ENCODE measurements at places on chromosomes 2 and 18.
A peak's percentile ranks its signal among the peaks of the same experiment; 100 is the strongest.

DNA sequence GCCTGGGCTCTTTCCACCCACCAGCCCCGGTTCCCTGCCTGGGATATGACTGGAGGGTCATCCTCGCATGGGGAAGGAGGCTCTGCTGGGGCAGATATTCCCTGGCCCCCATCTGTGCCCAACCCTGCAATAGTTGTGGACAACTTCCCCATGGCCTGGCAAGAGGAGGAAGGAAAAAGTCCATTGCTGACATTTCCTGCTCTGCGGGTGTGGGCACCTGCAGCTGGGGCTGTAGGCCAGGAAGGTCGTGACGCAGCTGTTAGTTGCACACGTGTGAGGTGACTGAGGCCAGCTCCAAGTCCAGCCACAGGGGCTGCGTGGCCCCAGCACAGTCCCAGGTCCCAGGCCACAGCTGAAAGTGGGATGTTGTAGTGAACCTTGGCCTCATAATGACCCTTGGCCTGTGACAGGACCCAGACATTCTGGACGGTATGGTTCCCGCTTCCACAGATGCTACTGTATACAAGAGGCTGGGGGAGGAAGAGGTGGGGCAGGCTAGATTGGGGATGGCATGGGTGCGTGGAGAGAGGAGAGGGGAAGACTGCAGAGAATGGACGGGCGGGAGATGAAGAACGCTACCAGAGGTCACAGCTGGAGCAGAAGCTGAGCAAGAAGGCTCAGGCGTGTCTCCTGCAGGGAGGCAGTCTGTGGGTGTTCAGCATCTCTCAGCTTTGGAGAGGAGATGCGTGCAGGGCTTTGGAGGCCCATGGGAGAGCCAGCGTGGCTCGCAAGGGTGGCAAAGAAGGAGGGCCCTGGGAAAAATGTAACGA, 22.1 kb downstream of the OTOF start:
- no peak for DNase-seq

DNA sequence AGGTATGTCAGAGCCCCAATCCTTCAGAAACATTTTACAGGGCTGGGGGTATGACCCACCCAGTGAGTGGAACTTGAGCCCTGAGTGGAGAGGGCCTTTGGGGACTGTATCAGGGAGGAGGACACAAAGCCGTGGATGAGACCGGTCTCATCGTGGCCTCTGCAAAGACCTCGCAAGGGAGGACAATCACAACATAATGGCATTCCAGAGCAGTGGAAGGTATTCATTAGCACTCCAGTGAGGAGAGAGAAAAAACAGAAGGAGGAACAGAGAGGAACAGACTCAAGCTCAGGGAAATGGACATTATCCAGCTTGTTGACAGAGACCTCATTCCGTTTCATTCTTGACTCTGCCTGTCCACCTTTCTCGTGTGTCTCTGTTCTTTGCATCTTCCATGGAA, 38.8 kb upstream of the CTAGE1 start:
- no peak for DNase-seq

DNA sequence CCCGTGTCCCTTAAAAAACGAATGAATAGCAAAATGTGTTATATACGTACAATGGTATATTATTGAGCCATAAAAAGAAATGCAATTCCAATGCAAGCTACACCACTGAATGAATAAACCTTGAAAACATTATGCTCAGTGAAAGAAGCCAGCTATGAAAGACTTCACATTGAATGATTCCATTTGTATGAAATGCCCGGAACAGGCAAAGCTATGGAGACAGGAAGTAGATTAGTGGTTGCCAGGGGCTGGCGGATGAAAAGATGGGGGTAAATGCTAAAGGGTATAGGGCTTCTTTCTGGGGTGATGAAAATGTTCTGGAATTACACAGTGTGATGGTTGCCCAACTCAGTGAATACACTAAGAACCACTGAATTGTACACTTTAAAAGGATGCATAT, 113.3 kb downstream of the NOL10 start:
- no peak for DNase-seq

DNA sequence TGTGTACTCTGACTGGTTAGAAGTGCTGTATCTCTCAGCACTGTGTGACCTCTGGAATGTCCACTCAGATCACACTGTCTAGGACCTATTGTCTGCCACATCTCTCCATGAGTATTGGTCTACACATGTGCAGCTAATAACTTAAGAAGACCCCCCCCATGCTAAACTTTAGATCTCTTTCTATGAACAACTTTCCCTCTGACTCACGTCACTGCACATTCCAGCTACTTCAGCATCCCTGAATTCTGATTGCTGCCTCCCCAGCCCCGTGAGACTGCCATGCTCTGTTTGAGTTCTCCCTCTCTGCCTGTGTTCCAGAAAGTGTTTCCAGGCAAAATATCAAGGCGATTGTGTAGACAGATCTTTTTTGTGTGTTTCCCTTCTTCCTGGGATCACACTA, 41.8 kb downstream of the RAPGEF4 start:
- peak; percentile 37 for DNase-seq

- no peak for DNase-seq
Observed at GRCh38 chr2:12709207-12709522, 7.6 kb upstream of the TRIB2 start.

- no peak for DNase-seq
Observed at GRCh38 chr18:10051877-10052631, 138.2 kb downstream of the VAPA start.

GRCh38 chr2:74876081-74876886, 42.4 kb downstream of the HK2 start:
- DNase-seq = peak; percentile 51

DNA sequence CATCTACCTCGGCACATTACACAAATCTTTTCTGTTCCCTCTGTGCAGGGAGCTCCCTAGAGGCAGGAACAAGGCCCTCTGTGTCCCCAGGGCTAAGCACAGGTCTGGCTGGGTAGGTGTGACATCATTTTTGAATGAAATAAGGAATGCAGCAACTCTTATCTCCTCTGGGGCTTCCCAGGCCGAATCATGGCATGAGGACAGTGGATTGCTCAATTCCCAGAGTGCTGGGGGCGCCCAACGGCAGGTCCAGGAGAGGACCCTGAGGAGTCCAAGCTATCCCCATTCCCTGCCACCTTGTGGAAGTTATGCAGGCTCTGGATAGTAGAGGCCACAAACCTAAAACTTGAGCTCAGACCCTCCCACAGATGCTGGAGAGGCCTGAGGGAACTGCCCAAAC, 158.0 kb upstream of the RAB6C start:
- no peak for DNase-seq

DNA sequence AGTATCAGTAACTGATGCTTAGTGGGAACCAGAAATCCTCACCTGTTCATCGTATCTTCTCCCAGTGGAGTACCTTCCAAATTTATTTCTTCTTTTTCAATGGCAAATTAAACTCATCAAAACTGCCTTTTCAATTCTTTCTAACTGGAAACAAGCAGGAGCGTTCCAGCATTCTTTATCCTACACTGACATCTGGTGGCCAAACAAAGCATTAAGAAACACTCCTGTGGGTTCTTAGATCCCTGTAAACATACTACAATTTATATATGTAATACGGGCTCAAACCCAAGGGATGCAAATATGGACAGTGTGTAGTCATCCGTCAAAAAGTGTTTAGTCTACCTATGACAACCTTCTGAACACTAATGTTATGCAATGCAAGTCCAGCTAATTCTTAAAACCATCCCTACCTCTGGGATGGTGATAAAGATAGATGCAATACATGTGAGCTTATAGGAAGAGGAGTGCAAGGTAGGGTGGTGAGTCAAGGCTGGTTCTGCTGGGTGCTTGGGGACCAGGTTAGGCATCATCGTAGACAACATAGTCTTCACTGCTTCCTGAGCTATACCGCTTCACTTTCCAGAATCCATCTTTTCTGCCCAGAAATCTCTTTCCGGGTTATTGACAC, 375.0 kb downstream of the CTNNA2 start:
- peak; percentile 56 for DNase-seq

GRCh38 chr2:8214036-8214615, 467.7 kb upstream of the ID2 start:
- DNase-seq = peak; percentile 27

DNA sequence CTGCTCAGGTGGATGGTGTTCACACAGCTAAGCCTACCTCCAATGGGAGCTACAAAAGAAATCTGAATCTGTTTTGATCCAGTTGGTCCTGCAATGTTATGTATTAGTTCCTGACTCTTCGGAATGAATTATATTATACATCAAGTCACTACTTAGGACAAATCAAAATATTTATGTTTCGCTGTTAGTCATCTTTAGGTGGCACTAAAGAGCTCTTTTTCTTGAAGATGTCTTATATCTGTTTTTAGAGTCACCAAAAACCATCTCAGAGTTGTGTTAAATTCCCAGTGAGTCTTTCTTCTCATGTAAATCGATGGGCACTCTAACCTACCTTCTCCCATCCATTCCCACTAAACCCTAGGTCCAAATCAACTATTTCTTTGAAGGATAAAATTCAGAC, 2.2 kb downstream of the DNER start:
- DNase-seq = no peak

- DNase-seq = peak; percentile 82
Observed at GRCh38 chr2:98560256-98560771, 48.0 kb downstream of the COA5 start.

DNA sequence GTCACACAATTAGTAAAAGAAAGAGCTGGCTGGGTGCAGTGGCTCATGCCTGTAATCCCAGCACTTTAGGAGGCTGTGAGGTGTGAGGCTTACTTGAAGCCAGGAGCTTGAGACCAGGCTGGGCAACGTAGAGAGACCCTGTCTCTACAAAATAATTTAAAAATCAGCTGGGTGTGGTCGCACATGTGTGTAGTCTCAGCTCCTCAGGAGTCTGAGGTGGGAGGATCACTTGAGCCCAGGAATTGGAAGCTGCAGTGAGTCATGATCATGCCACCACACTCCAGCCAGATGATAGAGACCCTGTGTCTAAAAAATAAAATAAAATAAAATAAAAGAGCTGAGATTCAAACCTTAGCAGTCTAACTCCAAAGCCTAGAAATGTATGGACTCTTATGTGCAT, 39.0 kb upstream of the NEDD4L start:
- DNase-seq = peak; percentile 51

DNA sequence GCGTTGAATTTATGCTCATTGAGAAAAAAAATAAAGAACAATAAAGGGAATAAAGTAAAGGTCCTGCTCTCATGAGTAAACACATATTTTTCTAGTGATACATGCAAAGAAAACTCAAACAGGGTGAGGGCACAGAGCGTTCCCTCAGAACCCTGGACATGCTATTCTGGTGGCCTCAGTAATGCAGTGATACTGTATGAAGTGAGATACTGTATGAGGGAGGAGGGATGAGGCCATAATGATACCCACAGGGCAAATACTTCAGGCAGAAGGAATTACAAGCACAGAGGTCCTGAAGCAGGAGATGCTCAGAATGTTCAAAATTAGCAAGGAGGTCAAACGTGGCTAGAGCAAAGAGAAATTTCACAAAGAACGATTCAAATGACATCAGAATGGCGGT, 28.4 kb upstream of the RNU4ATAC start:
- peak; percentile 52 for DNase-seq

DNA sequence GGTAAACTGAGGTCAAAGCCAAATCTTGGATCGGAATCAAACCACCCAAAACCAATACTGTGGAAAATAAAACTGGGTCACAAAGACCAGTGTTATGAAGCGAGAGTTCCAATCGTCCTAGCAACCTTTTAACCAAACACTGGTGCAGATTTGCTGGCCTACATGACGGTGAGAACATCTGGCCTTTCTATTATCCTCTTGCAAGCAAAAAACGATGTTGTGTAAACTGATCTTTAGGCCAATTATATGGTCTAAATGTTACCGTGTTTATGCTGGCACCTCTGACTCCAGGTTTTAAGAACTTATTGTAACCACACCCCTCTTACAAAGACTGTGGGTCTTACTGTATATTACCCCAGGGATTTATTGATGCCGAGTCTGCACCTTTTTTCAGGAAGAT, 145.9 kb downstream of the GFPT1 start:
- no peak for DNase-seq

DNA sequence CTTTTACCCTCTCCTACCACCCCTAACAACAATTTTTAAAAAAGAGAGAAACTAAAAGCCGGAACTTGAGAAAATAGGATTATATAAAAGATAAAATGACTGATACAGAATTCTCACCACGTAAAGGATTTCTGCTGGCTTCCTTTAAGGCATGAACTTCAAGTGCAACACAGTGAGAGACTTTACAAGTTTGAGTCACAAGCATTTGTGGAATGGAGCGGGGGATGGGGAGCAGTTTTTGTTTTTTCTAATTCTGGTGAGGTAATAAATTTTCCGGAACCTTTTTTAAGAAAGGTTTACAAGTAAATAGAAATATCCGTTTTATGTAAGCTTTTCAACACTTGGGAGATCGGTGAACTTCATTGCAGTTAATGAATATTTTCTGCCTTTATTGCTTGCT, 1.8 kb upstream of the CDH2 start:
- DNase-seq = peak; percentile 76

- peak; percentile 4 for DNase-seq
Observed at GRCh38 chr18:26227051-26227670, 916 bp downstream of the TAF4B start.

GRCh38 chr2:193476171-193476800, 1281.6 kb upstream of the TMEFF2 start:
- no peak for DNase-seq

GRCh38 chr18:58359218-58359617, 269.7 kb downstream of the ALPK2 start:
- no peak for DNase-seq

GRCh38 chr18:46302528-46303485, 198.6 kb downstream of the HAUS1 start:
- no peak for DNase-seq

- no peak for DNase-seq
Observed at GRCh38 chr2:112949456-112949855, 28.4 kb upstream of the IL36G start.

- DNase-seq = peak; percentile 76
Observed at GRCh38 chr18:59402432-59403090, 43.5 kb upstream of the LMAN1 start.

DNA sequence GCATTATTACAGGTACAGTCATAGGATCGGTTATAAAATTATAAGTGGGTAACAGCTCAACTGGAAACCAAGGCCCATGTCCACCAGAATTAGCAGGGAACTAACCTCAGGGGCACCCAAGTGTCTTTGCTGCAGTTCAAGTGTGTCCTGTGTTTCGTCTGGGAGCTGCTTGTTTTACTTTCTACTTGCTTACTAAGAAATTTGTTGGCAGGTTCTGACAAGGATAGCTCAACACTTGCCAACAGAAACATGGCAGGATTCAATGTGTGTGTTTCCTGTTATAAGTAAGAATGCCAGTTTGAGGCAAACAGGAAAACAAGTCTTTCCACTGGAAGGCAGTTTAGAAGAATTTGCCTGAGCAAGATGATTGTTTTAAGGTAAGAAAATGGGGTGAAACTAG, 104.5 kb downstream of the EPHA4 start:
- DNase-seq = no peak

DNA sequence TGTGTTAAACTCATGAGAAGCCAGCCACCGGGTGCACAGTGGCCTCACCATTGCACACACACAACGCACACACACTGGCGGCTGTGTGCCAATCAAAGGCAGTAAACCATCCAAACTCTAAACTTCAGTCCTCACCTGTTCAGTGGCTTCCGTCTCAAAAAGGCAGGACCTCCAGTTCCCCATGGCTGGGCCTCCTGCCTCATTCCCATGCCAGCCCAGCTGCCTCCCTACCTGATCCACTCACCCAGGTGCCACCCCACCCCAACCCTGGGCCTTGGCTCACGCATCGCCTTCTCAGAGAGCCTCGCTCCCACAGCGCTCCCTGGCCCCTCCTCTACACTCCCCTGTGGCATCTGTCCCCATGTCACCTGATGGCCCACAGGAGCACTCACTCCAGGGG, 190.9 kb downstream of the EIPR1 start:
- DNase-seq = no peak
